ENCODE measurements at places on chromosomes 1 and 21.

- DNase-seq, result no peak
Observed at GRCh38 chr1:77498918-77499317, 183.5 kb downstream of the ZZZ3 start.

GRCh38 chr1:27623327-27624212, 11.4 kb downstream of the FGR start:
- no peak for DNase-seq

DNA sequence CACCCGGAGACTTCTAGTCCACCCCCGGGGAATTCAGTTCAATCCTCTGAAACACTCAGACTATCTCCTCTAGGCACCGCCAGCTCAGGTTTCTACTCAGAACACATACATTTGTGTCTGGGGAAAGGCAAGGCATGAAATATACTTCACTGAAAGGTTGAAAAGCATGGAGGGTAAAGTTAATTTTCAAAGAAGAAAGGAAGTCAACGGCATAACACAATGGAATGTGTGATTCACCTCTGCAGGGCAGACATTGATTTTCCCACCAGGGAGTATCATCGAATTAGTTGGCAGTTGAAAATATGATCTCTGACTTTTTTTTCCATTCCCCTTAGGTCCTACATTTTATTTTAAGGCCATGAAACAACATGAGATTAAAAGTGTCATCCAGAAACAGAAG, 669.4 kb downstream of the SMYD3 start:
- DNase-seq, result no peak

GRCh38 chr1:73755649-73756048, 442.3 kb downstream of the LRRIQ3 start:
- no peak for DNase-seq

DNA sequence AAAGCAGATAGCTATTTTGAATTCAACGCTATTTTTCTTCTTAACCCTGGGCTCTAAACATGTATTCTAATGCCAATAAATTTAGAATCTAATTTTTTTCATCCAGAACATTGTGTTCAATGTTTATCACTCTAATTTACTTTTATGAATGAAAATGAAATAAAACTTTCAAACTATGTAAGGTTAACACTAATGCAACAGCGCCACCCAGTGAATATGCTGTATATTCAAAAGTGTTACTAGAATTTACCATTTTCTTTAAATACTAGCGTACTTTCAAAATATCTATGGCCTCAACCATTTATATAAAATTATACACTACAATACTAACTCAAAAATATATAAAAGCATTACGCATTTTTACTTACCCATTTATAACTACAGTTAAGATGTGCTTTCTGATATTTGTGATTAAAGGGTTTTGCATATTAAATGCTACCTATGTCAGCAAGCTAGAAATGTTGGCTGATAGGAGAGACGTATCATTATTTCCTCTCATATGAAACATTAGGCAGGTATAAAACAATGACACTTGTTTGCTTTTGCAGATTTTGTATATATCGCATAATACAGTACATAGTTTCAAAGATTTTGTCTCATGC, 5.9 kb upstream of the NUF2 start:
- DNase-seq, result no peak

DNA sequence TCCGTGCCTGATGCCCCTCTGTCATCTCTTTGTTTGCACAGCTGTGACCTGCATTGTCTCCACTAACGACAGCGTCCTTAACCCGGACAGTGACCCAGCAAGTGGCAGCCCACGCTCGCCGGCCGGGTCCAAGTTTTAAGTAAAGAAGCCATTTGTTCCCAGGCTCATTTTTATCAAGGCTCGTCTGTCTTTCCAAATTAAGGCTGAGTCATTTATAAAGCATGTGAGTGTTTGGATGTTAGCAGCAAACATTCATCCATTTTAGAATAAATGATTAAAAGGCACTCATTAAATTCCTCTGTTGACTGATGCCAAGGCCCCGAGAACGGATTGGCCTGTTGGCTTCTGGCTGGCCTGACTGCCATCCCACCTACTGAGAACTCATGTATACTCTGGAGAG, 514.5 kb downstream of the NPHP4 start:
- no peak for DNase-seq
